ENCODE measurements at places on chromosomes 11 and 22. TPM values are rescaled to one million over a fixed set of nuclear protein-coding genes. Genes with fewer than 3 reads are reported as not detected.

GRCh38 chr11:39725081-39725480 is 1734.4 kb downstream of the LRRC4C start:
- DNase-seq: no peak

DNA sequence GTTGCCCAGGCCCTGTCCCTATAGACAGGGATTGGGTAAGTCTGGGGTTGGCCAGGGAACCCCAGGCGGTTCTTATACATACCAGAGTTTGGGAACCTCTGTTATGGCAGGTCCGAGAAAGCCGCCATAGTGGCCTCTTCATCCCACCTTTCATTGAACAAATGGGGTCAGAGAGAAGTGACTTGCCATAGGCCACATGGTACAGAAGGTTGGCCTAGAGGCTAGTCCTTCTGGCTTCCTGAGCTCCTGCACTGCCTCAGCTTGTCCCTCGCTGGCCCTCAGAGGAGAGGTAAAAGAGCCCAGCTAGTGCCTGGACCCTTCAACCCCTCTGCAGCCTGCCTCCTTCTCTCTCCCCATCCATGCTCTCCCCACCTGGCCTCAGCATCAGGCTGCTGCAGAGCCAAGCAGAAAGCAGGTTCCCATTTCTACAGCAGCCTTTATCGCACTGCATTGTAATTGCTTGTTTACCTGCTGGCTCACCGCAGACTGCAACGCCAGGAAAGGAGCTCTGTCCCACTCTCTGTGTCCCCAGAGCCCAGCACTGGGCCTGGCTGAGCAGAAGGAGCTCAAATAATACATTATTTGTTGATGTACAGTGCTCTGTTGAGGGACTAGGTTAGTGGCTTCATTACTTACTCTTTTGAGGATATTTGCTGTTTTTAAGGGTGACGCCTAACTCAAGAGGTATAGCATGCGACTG is 103.6 kb downstream of the TRIM29 start:
- DNase-seq: no peak

- DNase-seq: no peak
Observed at GRCh38 chr11:47536915-47537314, 16.0 kb downstream of the CELF1 start.

DNA sequence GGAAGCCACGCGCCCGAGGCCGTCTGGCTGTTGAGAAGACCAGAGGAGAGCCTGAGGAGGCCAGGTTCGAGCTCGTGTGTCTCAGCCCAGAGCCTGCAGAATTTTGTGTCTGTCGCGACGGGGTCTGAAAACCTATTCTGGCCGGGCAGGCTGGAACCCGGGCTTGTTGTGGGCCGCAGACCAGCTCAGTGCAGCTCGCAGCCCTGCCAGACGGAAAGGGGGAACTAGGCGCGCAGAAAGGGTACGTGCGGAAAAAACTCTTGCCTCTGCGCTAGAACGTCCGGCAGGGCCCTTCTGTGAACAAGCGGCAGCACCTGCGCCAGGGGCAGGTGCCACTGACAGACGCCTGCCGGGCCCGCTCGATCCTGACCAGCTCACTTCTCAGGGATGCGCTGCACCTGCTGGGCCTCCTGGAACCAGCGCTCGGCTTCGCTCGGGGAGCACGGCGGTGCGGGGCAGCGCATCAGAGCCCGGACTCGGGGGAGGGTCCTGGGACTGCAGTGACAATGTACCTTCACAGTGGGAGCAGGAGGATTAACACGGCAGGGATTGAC is 409.3 kb downstream of the BRD1 start:
- DNase-seq: no peak

GRCh38 chr11:1753229-1753928 is 3.0 kb upstream of the IFITM10 start:
- DNase-seq: no peak

GRCh38 chr11:94186342-94187203 is 57.9 kb downstream of the PANX1 start:
- no peak for DNase-seq

DNA sequence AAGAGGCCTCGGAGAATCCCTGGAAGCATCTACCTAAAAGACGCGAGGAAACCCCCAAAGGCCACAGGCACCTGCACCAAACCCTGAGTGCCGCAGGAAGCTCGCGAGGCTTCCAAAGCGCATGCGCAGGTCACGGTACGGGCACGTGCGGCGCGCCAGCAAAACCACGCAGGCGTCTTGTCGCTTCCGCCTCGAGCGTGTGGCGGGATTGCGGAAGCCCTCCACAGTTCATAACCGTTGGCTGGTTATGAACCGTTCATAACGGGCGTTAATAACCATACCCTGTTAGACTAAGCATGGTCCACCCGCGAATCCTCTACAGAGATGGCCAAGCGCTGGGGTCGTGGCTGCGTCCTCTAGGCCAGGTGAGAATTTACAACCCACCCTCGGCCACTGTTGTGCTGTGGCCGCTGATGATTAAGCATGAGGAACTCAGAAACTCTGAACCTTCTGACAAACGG is 46.4 kb downstream of the MORC2 start:
- DNase-seq: no peak

DNA sequence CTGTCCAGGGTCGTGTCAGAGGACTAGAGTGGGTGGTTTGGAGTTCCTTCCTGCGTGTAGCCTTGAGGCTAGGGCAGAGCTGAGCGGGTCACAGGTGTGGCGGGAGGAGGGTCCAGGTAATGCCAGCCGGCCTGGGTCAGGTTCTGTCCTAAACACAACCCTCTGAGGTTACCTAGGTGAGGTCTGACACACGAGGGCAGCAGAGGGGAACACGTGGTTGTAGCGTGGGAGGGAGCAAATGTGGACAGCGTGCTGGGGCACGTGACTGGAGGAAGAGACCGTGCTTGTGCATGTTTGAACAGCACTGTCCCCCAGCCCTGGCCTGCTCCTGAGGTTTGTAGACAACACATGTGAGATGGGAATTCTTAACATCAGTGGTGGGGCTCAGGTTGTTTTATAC is 13.1 kb downstream of the MOV10L1 start:
- DNase-seq: no peak

GRCh38 chr11:68688881-68689280 is 4.5 kb downstream of the GAL start:
- no peak for DNase-seq

MFRP gene
- total RNA-seq: not detected

MEI1 gene
- 0.71 TPM for total RNA-seq

ISX gene
- not detected for total RNA-seq

NXPE2 gene
- 0.20 TPM for total RNA-seq

SHANK3 gene
- total RNA-seq: 12.3 TPM

OR51A4 gene
- not detected for total RNA-seq

BRSK2 gene
- 0.19 TPM for total RNA-seq

All from right atrium auricular region (tissue), 2 donors.